ENCODE measurements at places on chromosomes 6 and 20.
A peak's percentile ranks its signal among the peaks of the same experiment; 100 is the strongest.

- peak; percentile 89 for DNase-seq
Measured at GRCh38 chr20:34570859-34571306, 12.4 kb downstream of the MAP1LC3A start.

DNA sequence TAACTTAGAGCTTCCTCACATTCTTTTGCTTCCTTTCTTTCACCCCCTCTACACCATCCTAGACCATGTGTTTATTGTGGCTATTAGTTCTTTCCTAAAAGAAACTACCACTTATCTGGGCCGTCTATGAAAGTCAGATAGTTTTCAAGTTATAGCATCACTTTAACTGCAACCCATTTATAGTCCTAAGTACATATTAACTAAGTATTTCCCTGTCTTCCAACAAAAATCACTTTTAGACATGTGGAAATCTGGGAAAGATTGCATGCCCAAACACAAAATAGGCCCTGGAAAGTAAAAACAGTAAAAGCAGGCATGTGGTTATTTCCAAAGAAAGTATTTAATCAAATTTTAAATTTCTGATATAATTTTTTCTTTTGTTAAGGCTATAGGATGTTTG, 5.5 kb downstream of the MYLIP start:
- DNase-seq: no peak

- no peak for DNase-seq
Measured at GRCh38 chr20:41567615-41568014, 50.6 kb downstream of the CHD6 start.

- no peak for DNase-seq
Measured at GRCh38 chr6:128138694-128139093, 237.8 kb upstream of the THEMIS start.

DNA sequence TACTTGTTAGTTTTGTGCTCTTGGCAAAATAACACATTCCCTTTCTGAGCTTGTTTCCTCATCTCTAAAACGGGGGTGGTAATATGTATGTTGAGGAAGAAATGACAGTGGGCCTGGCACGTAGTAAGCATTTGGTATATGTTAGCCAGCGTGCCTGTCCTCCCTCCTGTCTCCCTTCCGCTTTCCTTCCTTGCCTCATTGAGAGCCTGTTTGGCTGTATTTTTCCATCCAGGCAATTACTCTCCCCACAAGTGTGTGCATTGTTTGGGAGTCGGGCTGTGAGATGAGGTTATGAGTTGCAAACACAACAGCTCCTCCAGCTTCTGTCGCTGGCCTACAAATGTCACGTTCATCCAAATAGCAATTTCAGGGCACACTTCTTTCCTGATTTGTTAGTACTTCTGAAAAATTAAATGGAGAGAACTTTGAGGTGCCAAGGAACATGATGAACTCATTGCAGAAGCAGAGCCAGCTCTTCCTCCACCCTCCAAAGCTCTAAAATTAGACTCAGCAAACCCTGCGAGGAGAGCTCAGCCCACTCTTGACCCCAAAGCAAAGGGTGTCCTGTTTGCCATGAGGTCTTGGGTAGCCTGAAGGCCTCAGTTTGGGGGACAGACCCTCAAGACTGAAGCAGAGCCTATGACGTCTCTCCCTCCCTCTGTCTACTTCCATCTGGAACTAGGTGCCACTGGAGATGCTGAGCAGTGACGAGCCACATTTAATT, 50.7 kb upstream of the TOX2 start:
- DNase-seq: no peak

- no peak for DNase-seq
Measured at GRCh38 chr6:102417368-102417998, 1024.0 kb downstream of the GRIK2 start.

- DNase-seq: no peak
Measured at GRCh38 chr6:23465912-23466311, 660.1 kb upstream of the NRSN1 start.

DNA sequence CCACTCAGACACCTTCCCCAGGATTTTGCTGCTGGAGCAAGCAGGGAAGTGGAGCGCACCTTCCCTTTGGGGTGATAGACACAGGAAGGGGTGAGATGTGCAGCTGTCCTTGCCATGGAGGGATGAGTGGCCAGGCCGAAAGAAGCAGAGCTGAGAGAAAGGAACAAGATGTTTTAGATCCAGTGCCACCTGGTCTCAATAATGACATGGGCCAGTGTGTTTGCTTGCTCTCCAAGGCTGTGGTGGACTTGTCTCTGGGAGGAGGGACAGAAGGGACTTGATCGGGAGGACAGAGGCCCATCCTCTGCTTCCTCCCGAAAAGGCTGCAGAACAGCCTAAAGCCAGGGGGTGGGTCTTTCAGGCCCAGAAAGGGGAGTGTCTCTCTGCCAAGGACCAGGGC, 61.7 kb upstream of the CCDC167 start:
- no peak for DNase-seq

GRCh38 chr6:131807644-131808459, at the start of gene ENPP1:
Gene ENPP1, plus strand, starts transcription at chr6:131808020. Its CDS starts 16 bp downstream, at chr6:131808036.
- peak; percentile 61 for DNase-seq

- DNase-seq: no peak
Measured at GRCh38 chr6:42813906-42814444, 32.1 kb downstream of the BICRAL start.

- DNase-seq: no peak
Measured at GRCh38 chr6:46097366-46097765, 32.4 kb upstream of the ENPP4 start.

- DNase-seq: no peak
Measured at GRCh38 chr20:34871320-34871926, 1.2 kb downstream of the GGT7 start.

DNA sequence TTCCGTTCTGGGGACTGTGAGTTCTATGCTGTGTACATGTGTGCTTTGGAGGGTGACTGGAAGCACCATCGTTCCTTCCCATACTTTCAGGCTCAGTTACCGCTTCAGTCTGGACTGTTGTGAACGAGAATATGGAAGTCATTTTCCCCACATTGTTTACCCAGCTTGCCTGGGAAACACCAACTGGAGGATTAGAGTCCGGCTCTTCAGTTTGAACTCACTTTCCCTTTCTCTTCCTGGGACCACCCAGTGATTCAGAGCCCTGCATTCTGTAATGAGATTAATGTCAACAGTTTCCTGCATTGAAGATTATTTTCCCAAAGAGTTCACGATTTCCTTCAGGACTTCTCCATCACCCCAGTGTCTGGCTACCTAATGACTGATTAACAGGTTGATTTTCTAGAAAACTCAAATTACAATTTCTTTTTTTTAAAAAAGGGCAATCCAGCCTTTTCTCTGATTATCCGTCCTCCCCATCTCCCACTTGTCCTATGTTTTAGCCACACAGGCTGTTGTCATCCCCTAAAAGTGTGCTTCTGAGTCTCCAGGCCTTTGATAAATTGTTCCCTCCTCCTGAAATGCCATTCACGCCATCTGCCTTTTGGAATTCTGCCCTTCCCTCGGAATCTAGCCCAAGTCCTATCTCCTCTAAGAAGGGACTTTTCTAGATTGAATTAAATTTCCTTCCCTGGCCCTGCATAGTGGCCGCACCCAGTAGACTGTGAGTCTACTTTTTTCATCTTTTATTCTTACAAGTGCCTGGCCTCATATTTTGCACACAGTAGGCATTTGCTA, 3.3 kb upstream of the TAGAP start:
- DNase-seq: no peak

DNA sequence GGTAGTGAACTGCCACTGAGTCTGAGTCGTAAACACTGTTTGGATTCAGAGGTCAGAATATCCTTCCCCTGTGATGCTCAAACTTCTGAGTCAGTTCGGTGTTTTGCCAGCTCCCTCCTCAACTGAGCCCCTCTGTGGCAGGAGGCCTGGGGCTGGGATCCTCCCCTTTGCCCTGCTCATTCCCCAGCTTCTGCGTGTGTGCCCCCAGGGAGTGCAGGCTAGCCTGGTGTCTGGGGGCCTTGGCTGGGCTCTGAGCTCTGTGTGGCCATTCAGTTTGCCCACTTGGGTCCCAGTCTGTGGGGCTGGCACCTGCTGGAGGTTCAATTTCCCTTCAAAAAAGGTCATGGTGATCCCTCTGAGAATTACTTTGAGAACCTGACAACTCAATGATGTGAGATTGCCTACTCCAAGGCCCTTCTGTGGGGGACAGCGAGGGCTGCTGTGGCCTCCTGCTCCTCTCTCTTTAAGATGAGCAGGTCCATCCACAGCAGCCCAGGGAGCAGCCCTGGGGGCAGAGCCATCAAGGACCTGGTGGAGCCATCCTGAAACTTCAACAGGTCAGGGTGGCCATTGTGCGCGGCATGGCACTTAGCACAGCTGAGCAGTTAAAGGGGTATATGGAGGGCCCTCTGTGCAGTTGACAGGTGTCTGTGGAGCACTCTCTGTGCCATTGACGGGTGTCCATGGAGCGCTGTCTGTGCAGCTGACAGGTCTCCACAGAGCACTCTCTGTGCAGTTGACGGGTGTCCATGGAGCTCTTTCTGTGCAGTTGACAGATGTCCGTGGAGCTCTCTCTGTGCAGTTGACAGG, 147.2 kb downstream of the SYCP2 start:
- no peak for DNase-seq

DNA sequence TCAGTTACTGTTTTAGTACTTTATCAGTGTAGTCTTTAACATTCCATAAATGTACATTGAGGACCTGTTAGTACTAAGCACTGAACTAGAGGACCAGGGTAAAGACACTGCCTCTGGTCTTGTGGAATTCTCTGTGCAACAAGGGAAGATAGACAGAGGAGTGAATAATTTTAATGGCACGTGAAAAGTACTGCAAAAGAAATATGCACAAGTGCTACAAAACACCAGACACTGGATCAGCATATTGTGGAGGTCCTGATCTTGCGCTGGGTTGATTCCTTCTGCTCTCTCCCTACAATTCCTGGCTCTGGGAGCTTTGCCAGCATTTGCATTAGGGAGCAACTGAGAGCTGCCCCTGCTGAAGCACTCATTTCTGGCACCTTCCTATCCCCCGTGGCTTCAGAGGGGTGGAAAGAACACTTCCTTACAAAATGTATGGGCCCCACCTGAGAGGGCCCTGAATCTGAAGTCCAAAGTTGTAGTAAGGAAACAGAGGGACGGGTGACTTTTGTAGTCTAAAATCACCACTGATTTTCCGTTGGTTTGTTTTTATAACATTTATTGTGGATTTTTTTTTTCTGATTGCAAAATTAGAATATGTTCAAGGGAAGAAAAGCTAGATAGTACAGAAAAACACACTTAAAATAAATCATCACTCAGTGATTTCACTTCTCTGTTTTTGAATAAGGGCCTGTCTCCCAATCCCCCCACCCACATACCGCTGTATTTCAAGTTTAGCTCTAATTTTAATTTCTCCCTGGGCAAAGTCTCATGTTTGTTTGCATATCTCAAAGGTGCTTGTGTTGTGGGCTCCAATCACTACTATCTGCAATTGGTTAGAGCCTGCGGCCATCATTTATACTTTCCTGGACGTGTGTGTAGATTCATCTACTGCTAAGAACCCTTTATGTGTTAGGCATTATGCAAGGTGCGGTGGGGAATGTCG, 4.9 kb downstream of the PKIG start:
- peak; percentile 18 for DNase-seq

DNA sequence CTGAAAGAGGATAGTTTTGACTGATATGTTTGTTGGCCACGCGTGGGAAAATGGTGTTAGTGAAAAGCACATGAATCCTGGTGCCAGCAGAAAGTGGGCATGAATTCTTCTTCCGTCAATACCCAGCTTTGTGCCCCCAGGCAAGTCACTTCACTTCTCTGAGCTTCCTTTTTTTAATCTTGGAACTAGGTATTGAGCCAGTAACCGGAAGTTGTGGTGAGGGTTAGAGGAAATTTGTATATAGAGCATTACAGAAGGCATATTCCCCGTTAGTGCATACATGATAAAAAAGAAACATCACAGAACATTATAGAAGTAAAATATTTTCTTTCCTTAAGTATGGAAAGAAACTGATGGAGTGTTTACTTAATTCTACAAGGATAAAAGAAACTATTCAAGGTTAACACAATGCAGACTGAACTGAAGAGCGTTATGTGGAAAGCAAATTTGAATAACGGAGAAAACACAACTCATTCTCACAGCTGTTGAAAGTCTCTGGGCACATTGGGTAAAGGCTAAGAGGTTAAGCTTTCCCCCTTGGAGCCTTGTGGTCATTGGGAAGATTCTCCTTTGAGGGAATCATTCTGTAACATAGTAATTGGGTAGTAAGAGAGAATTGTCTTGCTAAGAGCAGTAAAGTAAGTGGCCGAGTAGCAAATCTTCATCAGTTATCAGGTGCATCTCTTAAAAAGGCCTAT, 223.1 kb downstream of the BCAS1 start:
- no peak for DNase-seq

- DNase-seq: no peak
Measured at GRCh38 chr20:6070829-6071695, 17.2 kb upstream of the LRRN4 start.

GRCh38 chr20:23326774-23327173, 23.8 kb upstream of the NXT1 start:
- no peak for DNase-seq

DNA sequence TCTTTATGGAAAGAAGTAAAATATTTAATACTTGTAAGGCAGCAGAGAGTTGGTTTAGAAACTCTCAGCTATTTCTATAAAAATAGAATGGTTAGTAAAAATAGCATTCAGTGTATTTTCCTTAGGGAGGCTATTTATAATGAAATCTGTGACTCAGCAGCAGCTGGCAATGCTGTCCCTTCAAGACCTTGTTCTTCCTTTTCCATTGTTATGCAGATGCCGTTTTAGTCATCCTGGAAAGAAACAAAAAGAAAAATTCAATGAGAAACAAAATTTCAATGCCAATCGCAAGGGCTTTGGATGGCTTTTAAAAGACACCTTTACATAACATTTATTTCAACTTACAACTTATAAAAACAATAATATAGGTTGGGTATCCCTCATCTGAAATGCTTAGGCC, 17.5 kb downstream of the MPC1 start:
- DNase-seq: peak; percentile 38

DNA sequence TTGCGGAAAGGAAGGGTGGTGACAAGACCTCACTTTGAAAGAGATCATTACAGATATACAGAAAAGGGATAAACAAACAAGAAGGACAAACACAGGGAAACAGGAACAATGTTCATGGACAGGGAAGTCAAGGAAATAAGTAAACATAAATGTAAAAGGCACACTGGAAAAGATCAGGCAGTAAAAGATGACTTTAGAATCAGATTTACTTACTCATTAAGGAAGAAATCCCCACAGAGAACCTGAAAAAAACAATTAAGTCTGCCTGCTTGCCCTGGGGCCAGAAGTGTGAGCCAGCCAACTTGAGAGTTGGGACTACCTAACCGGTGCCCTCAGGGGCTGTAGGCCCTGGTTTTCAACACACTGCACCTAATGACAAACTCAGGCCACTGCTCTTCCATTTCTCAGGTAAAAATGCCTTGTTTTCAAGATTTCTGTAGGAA, 1.7 kb downstream of the APMAP start:
- no peak for DNase-seq

- DNase-seq: no peak
Measured at GRCh38 chr20:37885593-37886503, 17.1 kb upstream of the VSTM2L start.

GRCh38 chr6:138099832-138100231, 7.4 kb downstream of the PERP start:
- peak; percentile 95 for DNase-seq
